ENCODE measurements at places on chromosomes 4 and X. TPM values are rescaled to one million over a fixed set of nuclear protein-coding genes. Genes with fewer than 3 reads are reported as not detected.

The FAAH2 gene
- 6.1 TPM for total RNA-seq

- DNase-seq = no peak
- no peak overlapping the region for H3K27ac ChIP-seq
- no peaks in the 10 kb centered on the region for H3K27me3 ChIP-seq
These were observed 55.8 kb downstream of the C4orf50 start for GRCh38 chr4:5962416-5962815.

DNA sequence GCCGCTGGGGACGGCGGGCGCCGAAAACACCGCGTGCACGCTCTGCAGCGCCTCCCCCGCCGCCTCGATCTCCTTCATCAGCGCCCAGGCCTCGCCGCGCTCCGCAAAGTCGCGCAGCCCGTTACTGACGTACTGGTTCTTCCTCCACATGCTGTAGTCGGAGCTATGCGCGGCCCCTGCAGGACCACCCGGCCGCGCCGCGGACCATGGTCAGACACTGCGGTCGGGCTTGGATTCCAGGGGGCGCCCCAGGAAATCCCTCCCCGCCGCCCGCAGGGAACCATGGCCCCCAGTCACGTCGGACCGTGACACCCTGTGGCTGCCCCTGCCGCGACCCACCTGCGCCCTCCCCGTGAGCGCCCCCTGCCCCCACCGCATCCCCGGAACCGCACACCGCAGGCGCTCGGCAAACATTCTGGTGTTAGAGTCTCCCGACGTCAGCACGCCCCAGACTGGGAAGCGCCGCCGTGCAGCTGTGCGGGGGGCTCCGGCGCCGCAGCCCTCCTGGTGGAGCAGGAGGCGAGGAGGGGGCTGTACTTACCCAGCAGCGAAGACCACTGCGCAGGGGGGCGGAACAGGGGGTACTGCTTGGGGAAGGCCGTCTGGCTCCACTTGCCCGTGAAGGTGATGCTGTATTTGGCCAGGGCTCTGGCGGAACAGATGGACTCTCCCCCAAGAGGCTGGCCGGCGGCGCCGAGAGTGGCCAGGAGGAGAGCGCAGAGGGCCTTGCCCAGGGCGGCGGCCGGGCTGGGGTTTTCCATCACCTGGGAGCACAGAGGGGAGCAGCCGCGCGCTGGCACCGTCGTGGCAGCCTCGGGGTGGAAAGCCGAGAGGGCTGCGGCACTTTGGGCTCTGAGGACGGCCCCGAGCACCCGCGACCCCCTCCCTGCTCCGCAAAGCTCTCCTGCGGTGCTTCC, 814 bp downstream of the SPON2 start:
- peaks cover 43% of the 10 kb centered on the region for H3K27me3 ChIP-seq
- H3K36me3 ChIP-seq = peaks cover 6% of the 10 kb centered on the region
- peaks cover 43% of the 10 kb centered on the region for H3K4me1 ChIP-seq
- DNase-seq = no peak
- peak overlapping the region; percentile 53 for H3K4me3 ChIP-seq

The CSAG2 gene
- total RNA-seq = not detected

DNA sequence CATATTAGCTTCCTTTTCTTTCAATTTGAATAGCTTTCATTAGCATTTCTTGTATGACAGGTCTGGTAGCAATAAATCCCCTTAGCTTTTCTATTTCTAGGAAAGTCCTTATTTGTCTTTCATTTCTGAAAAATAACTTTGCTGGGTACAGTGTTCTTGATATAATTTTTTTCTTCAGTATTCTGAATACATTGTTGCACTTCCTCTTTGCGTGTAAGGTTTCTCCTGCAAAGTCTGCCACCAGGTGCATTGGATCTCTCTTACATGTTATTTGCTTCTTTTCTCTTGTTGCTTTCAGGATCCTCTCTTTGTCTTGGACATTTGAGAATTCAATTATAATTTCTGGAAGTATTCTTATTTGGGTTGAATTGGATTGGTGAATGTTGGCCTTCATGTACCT, 663.7 kb downstream of the GRXCR1 start:
- H3K27me3 ChIP-seq = no peaks in the 10 kb centered on the region
- H3K27ac ChIP-seq = no peak overlapping the region
- H3K36me3 ChIP-seq = no peaks in the 10 kb centered on the region
- no peak overlapping the region for H3K4me3 ChIP-seq

GRCh38 chrX:13086076-13086475, 41.7 kb upstream of the FAM9C start:
- no peaks in the 10 kb centered on the region for H3K36me3 ChIP-seq
- DNase-seq = no peak
- H3K4me1 ChIP-seq = peaks cover 19% of the 10 kb centered on the region
- H3K27me3 ChIP-seq = no peaks in the 10 kb centered on the region
- H3K4me3 ChIP-seq = no peak overlapping the region

The ATP2B3 gene
- total RNA-seq = not detected

The WNK3 gene
- total RNA-seq = 0.62 TPM

GRCh38 chr4:114907568-114907967, 205.9 kb downstream of the NDST4 start:
- H3K36me3 ChIP-seq = no peaks in the 10 kb centered on the region
- no peak overlapping the region for H3K4me3 ChIP-seq
- DNase-seq = no peak
- no peak overlapping the region for H3K27ac ChIP-seq
- no peaks in the 10 kb centered on the region for H3K4me1 ChIP-seq

GRCh38 chr4:74480267-74480666, 35.3 kb downstream of the AREG start:
- H3K27ac ChIP-seq = no peak overlapping the region
- H3K27me3 ChIP-seq = no peaks in the 10 kb centered on the region
- no peak for DNase-seq
- no peaks in the 10 kb centered on the region for H3K36me3 ChIP-seq

DNA sequence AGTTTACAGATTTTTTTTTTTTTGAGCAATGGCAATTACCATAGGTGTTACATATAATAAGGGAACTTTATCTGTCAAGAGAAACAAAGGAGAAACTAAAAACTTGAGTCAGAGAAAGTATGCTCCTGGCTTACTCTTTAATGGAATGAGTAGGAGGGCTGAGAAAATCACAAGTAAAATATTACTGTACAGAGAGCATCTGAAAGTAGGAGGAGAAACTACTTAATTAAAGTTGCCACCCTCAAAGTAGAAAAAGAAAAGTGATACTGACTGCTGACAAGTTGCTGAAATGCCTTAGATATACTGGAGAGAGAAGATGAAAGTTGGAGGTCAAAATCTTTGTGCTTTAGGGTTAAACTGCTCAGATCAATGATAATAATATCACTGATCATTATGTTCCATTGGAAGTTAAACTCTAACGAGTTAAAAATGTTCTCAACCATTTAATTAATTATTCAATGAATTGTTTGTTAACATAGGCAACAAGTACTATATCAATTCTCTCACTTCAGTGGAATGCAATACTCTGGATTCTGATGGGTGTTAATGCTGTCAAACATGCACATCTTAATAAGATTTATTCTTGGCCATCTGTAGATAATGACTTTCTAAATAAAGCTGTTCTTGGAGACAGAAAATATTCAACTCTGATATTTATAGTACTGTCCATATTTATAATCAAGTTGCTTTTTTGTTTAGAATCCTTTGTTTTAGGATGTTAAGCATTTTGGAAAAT, 61.2 kb upstream of the CAMK2D start:
- DNase-seq = no peak
- no peak overlapping the region for H3K27ac ChIP-seq
- no peaks in the 10 kb centered on the region for H3K27me3 ChIP-seq
- H3K4me3 ChIP-seq = no peak overlapping the region

- no peak overlapping the region for H3K4me3 ChIP-seq
- no peaks in the 10 kb centered on the region for H3K4me1 ChIP-seq
- DNase-seq = no peak
- H3K27ac ChIP-seq = no peak overlapping the region
These were observed 159.8 kb upstream of the KIT start for GRCh38 chr4:54497947-54498346.

DNA sequence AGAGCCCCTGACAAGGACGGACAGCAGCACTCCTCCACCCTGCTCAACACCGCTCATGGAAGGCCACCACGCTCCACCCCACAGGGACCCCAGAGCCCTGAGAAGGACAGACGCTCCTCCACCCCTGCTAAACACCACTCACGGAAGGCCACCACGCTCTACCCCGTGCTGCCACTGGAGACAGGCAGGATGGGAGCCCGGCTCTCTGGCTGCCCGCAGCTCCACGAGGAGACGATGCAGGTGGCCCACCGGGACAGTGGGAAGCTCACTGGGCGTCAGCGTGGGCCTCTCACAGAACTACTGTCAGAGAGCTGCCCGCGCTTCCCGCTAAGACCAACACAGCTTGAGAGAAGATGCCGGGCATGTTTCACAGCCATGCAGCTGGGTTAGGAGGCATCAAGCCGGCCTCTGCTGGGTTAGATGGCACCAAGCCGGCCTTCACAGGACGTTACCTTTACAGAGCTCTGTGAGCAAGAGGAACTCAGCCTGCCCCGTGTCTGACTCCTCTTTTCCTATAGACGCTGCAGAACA, 20.8 kb downstream of the GAK start:
- peaks cover 52% of the 10 kb centered on the region for H3K36me3 ChIP-seq
- DNase-seq = peak; percentile 39
- no peak overlapping the region for H3K4me3 ChIP-seq
- H3K27me3 ChIP-seq = no peaks in the 10 kb centered on the region
- H3K4me1 ChIP-seq = peaks cover 33% of the 10 kb centered on the region
- H3K27ac ChIP-seq = no peak overlapping the region

- DNase-seq = peak; percentile 72
- H3K36me3 ChIP-seq = no peaks in the 10 kb centered on the region
These were observed 578 bp downstream of the CHIC2 start for GRCh38 chr4:54063737-54064316.

DNA sequence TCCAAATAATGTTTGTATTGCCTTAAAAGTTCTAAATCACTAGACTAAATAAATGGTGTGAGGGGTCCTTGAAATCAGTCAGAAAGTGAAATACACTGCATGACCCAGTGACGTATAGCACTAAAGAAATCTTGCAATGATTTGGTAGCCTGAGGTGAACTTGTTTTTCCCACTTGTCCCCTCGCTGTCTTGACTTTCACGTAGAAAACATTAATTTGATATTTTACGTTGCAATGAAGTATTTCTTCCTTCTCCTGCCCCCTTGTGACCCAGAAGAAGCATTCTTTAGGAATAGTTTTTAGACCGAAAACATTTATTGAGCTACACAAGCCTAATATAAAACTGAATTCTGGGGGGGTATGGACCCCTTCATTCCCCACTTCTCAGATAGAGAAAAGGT, 3.7 kb downstream of the KLB start:
- no peaks in the 10 kb centered on the region for H3K27me3 ChIP-seq
- no peaks in the 10 kb centered on the region for H3K36me3 ChIP-seq
- H3K27ac ChIP-seq = no peak overlapping the region
- H3K4me3 ChIP-seq = no peak overlapping the region
- DNase-seq = no peak

DNA sequence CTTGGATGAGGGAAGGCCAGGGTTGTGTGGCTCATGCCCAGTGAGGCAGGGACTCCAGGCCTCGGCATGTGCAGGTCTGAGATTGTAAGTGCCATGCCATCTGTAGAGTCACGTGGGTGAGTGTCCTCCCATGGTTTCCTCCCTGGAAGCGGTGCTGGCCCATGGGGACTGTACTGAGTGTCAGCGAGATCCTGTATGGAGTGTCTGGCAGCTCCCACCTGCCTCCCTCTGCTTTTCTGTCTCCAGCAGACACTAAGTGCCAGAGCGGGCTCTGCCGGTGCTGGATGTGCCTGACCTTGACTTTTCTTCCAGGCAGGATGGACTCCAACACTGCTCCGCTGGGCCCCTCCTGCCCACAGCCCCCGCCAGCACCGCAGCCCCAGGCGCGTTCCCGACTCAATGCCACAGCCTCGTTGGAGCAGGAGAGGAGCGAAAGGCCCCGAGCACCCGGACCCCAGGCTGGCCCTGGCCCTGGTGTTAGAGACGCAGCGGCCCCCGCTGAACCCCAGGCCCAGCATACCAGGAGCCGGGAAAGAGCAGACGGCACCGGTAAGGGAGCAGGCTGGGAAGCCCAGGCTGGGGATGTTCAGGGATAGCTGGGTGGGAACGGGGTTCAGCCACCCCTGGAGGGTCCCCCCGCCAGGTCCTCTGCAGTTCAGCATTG, 7.6 kb downstream of the WFS1 start:
- DNase-seq = no peak
- no peak overlapping the region for H3K4me3 ChIP-seq
- H3K4me1 ChIP-seq = peaks cover 95% of the 10 kb centered on the region
- H3K27me3 ChIP-seq = no peaks in the 10 kb centered on the region
- H3K27ac ChIP-seq = peak overlapping the region; percentile 57

- H3K36me3 ChIP-seq = no peaks in the 10 kb centered on the region
- H3K4me1 ChIP-seq = no peaks in the 10 kb centered on the region
- no peak overlapping the region for H3K4me3 ChIP-seq
- DNase-seq = no peak
- no peaks in the 10 kb centered on the region for H3K27me3 ChIP-seq
These were observed 853.4 kb downstream of the STIM2 start for GRCh38 chr4:27714073-27714472.

GRCh38 chrX:87005183-87005582, 512.4 kb upstream of the KLHL4 start:
- no peak overlapping the region for H3K4me3 ChIP-seq
- DNase-seq = no peak
- H3K4me1 ChIP-seq = no peaks in the 10 kb centered on the region
- no peaks in the 10 kb centered on the region for H3K36me3 ChIP-seq
- no peaks in the 10 kb centered on the region for H3K27me3 ChIP-seq

The HSFX4 gene
- not detected for total RNA-seq

DNA sequence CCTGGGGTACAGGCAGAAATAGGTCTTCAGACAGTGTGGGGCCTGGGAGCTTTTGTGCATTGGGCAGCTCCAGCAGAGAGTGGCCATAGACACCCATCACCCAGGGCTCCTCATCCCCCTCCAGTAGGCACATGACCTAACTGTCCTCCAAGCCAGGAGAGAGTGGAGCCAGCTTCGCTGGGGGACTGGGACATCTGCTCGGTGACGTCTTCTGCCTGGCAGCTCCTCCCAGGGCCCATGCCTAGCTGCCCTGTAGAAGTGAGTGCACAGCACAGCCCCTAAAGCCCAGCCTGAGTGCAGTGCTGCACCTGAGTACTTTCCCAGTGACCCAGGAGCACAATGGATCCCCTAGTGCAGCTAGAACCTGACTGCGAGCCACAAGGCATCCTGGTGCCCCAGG, 279.7 kb upstream of the SLC7A11 start:
- H3K4me1 ChIP-seq = no peaks in the 10 kb centered on the region
- no peaks in the 10 kb centered on the region for H3K27me3 ChIP-seq
- H3K36me3 ChIP-seq = no peaks in the 10 kb centered on the region
- no peak overlapping the region for H3K4me3 ChIP-seq
- no peak overlapping the region for H3K27ac ChIP-seq

- no peak overlapping the region for H3K27ac ChIP-seq
- peak overlapping the region; percentile 56 for H3K4me3 ChIP-seq
- H3K4me1 ChIP-seq = peaks cover 24% of the 10 kb centered on the region
- no peaks in the 10 kb centered on the region for H3K36me3 ChIP-seq
These were observed 49.6 kb upstream of the BCOR start for GRCh38 chrX:40147126-40147952.

The CTAG2 gene
- total RNA-seq = not detected
